A172 (cell line): ENCODE measurements at places on chromosomes 4 and X. TPM values are rescaled to one million over a fixed set of nuclear protein-coding genes. Genes with fewer than 3 reads are reported as not detected.

ATP2B3 gene
- total RNA-seq: not detected in 2 replicates

DNA sequence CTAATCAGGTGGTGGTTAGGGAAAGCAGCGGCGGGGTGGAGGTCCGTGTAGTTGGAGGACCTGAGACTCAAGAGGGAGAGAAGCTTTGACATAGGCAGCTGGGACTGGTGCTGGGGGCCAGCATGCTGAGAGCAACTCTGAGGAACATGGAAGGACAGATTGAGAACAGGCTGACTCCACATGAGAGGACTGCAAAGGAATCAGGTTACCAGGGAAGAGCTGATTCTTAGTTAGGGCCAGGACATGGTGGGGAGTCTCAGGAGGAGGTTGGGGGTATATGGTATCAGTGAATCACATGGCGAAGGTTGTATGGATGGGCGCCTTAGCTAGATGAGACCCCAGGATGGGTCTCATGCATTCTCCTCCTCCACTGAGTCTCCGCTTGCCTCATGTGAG lies 264.0 kb upstream of the BOD1L1 start:
- no peak for DNase-seq

DNA sequence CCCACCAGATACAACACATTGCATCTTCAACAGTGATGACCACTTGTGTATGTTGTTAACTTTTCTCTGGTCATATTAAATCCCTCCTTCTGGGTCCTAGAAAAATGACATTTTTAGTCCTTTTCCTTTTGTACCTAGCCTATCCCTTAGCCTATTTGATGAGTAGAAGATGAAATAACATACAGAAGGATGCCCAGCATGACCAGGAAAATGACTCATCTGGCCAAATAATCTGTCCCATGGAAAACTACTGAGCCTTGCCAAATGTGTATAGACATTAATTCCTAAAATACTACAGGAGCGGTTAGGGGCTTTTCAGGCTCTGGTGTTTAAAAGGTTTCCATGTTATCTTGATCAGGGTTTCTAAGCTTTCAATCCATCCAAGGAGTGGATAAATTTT lies 129.0 kb upstream of the KCNIP4 start:
- peak; percentile 4 for DNase-seq

TMSB15B gene
- 17.0 and 24.3 TPM in 2 replicates for total RNA-seq

DNA sequence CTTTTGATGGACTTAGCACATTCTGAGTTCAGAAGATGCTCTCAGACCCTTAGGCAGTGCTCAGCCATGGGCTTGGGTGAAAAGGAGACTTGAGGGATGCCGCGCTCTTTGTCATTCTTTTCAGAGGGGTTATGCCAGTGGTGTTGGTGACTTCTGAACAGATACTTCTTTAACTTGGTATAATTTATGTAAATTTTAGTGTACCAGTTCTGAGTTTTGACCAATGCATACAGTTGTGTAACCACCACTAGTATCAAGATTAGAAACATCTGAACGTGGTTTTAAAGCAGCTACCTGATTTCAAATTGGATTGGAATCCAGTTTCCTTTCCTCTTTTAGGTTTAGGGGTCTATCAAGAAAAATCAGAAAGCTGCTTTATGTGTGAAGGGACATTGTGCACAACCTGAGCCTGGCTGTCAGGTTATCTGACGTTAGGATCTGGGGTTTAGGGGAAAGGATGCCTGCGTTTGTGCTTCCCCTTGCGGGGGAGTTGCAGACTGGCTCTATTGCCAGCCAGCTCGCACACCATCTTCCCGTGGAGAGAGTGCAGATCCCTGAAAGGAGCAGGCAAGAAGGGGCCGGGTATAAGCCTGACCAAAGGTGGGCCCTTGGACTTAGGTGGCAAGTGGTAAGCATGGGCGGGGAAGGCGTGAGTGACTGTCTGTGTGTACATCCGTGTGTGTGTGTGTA lies 19.0 kb downstream of the SMS start:
- no peak for DNase-seq

PRDM5 gene
- 13.1 and 14.6 TPM in 2 replicates for total RNA-seq

MAGEA12 gene
- 0.96 and 1.8 TPM in 2 replicates for total RNA-seq

- no peak for DNase-seq
Measured at GRCh38 chrX:136251041-136251991, at the start of gene MAP7D3. TSS of gene MAP7D3 (minus strand) at chrX:136251400. CDS start at chrX:136251358, 42 bp downstream.

GRCh38 chr4:153246446-153247115 lies 42.3 kb downstream of the TRIM2 start:
- no peak for DNase-seq

DNA sequence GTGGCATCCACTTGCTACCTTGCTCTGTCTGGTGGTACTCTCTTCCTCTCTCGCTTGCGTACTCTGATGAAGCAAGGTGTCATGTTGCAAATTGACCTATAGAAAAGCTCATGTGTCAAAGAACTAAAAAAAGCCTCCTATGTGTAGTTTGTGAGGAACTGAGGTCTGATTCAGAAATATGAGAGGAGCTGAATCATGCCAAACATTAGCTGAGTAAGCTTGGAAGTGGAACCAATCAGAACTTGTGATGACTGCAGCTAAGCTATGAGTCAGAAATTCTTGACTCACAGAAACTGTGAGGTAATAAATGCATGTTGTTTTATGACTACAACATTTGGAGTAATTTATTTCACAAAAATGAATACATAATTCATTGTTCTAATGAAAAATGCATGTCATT lies 2138.8 kb downstream of the PCDH7 start:
- DNase-seq: peak; percentile 80

DNA sequence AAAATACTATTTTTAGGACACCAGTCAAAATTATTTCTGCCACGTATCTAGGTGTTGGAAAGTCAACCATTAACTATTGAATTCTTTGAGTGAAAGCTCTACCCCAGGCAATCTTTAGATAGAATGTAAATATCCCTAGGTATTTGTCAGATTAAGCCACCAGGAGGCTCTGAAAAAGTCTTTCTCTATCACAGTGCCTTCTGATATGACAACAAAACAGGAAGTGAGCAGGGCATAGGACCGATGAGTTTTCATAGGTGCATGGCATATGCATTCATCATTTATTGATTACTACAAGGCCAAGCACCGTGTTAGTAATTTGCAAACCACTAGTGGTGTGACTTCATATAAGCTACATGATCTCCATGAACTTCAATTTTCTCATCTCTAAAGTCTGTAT lies 333.6 kb upstream of the F9 start:
- no peak for DNase-seq

CACNA1F gene
- total RNA-seq: not detected in 2 replicates

- DNase-seq: no peak
Measured at GRCh38 chr4:24662542-24662941, 78.2 kb upstream of the DHX15 start.

ZCCHC18 gene
- 0.60 TPM in 1 of 2 replicates, not detected in the other for total RNA-seq

DNA sequence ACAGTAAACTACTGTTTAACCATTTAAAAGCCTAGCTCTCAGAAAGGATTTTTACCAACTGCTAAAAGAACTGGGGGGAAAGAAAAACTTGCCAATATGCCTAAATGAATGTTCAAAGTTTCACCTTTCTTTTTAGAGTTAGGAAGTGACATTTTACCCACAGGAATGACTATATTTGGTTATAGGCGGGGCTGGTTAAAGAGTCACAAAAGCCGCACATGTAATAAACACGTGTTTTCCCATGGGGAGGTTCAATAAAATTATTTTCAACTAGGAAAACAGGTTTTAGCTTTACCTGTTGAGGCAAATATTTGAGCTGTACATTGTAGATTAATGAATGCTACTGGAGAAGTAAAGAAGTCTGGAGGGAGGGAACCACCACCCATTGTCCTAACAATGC lies 41.6 kb upstream of the UGDH start:
- no peak for DNase-seq

DNA sequence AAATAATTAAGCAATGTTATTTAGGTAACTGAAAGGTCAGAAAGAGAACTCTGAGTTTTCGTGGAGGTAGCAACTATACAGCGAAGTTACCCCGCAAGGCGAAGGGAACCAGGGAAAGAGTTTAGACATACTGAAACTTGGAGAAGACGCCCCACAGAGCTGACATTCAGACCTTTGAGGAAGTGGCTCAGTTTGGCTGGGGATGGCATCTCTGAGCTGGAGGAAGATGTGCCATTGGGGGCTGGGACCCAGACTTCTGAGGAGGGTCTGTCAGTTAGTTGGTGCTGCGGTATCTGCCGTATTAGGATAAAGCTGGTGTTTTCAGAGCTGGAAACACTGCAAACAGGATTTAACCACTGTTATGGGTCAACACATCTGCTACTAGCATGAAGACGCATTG lies 156.6 kb downstream of the ANKRD50 start:
- no peak for DNase-seq

- peak; percentile 1 for DNase-seq
Measured at GRCh38 chr4:179586460-179586859, 2144.2 kb upstream of the AGA start.

SH3TC1 gene
- 7.2 and 10.0 TPM in 2 replicates for total RNA-seq

- DNase-seq: no peak
Measured at GRCh38 chrX:21612154-21612553, 46.0 kb downstream of the KLHL34 start.

- DNase-seq: no peak
Measured at GRCh38 chr4:2066571-2067445, 7.7 kb downstream of the NAT8L start.

- no peak for DNase-seq
Measured at GRCh38 chr4:13893211-13893610, 265.7 kb upstream of the BOD1L1 start.

CFI gene
- total RNA-seq: 1.1 TPM in 1 of 2 replicates, not detected in the other

DNA sequence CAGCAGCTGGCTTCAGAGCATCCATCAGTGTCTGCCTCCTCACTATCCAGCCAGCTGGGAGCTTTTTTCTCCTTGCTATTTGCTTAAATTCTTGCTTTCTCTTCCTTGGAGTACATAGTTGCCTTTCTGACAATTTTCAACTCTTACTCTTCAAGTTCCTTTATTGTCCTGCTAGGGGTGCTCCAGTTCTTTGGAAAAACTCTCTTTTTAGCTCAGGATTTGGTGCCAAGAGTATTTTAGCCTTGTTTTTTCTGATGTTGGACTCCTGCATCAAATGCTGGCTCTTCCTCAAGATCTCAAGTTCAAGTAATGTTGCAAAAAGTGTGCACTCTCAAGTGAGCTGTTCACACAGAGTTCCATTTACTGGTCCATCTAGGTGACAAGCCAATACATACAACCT lies 126.4 kb downstream of the KDR start:
- no peak for DNase-seq

PDCL2 gene
- total RNA-seq: 2.9 TPM in 1 of 2 replicates, not detected in the other

SUPT20HL1 gene
- not detected in 2 replicates for total RNA-seq

DNA sequence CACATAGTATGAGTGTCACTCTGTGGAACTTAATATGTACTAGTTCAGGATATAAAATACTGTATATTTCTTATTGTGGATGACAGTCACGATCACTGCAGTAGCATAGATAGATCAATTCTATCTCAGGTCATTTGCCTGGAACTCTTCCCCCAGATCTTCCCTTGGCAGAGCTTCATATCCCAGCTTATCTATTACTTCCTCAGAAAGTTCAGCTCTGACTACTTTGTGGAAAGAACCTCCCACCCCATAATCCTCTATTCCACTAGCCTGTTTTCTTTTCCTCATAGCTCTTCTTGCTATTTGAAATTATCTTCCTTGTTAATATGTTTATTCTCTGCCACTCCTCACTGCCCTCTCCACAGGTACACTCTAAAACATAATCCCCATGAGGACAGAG lies 10.9 kb downstream of the FAM241A start:
- DNase-seq: no peak

HSFX1 gene
- total RNA-seq: 0.19 and 0.84 TPM in 2 replicates

GPR34 gene
- not detected in 2 replicates for total RNA-seq

DNA sequence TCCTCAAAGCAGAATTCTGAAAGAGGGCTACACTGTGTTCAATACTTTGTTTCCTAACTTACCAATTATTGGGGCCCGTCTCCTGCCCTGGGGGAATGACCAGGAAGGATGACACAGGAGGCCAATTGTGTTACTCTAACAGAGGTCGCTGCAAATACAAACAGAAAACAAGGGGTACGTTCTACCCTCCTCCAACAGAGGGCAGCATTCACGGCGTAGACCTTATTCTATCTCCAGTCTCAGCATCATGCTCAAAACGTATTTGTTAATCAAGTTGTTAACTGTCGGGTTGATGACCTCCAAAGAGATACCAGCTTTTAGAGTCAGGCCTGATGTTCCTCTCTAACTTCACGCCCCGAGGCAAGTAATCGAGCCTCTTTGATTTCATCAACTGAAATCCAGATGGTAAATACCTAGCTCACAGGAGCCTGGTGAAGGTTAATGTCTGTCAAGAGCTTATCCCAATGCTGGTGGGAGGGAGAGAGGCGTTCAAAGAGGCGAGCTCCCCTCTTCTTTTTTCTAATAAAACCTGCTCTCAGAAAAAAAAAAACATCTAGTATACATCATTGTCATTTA lies 181.0 kb upstream of the KCNIP4 start:
- peak; percentile 61 for DNase-seq

DNA sequence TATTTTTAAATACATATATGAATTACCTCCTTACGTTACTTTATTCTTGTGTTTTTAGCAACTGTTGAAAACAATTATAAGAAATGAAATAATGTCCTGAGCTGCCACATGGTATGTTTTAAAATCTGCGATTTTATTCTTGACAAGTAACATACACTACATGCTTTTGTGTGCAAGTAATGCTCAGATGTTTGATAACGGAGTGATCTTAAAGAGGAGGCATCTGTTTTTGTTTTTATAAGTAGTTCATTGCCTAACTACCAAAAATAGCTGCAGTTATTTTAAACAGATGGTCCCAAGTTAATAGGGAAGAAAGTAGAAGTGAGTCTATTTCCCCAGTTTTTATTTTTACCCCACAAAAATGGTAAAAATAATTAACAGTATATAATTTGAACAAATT lies 55.2 kb downstream of the GAB1 start:
- no peak for DNase-seq

GRCh38 chrX:114344756-114345349 lies 239.0 kb upstream of the HTR2C start:
- DNase-seq: peak; percentile 1

GRCh38 chr4:142356801-142357200 lies 489.3 kb downstream of the INPP4B start:
- DNase-seq: no peak

DNA sequence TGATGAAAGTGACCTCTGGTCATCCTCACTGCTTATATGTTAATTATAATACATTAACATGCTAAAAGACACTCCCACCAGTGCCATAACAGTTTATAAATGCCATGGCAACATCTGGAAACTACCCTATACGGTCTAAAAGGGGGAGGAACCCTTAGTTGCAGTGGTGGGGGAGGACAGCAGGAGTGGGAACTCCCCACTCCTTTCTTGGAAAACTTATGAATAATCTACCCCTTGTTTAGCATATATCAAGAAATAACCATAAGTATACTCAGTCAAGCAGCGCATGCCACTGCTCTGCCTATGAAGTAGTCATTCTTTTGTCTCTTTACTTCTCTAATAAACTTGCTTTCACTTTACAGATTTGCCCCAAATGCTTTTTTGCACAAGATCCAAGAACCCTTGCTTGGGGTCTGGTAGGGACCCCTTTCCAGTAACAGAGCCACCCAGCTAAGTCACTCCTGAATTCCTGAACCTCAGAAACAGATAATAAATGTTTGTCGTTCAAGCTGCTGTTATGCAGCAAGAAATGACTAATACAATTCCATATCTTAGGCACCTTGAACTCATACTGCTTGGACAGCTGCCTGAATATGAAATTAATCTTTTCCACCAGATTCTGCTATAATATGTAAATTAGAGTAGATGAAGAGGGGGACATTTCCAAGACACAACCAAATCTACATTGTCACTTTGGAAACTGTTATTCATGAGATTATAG lies 14.4 kb upstream of the REPS2 start:
- DNase-seq: no peak
